ENCODE measurements at places on chromosomes 16 and 17.

GRCh38 chr17:32206861-32207260 lies 58.8 kb upstream of the RHBDL3 start:
- DNase-seq = no peak

DNA sequence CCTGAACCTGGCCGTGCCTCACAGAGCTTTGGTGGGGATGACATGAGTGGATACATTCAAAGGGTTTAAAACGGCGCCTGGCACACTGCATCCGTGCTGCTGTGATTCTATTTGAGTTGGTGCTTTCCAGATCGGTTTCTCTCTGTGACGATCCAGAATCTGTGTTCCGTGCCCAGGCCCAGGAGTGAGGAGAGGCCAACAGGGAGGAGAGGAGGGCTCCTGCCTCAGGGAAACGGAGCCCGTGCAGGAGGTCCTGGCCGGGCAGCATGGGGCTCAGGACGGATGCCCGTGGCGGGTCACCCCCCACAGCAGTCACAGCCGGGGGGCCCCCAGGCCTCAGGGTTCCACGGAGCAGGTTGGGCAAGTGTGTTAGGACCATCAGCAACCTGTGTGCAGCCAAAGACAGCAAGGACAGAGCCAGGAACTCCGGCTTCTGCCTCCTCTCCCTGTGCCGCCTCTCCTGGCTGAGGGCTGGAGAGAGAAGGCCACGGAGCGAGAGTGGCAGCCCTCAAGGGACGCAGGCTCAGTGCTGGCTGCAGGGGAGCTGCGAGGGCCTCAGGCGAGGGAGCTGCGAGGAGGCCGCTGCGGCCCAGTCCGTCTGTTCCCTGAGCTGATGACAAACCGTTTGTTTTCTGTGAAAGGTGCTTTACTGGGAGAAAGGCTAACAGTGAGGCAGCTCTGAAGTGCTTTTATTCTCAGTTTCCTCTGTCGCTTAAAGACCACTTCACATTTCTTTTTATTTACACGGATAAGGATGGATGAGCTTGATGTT lies 99.3 kb downstream of the METRNL start:
- DNase-seq = peak; percentile 93

- DNase-seq = no peak
Observed at GRCh38 chr16:20613481-20614185, 37.5 kb upstream of the ACSM2B start.

DNA sequence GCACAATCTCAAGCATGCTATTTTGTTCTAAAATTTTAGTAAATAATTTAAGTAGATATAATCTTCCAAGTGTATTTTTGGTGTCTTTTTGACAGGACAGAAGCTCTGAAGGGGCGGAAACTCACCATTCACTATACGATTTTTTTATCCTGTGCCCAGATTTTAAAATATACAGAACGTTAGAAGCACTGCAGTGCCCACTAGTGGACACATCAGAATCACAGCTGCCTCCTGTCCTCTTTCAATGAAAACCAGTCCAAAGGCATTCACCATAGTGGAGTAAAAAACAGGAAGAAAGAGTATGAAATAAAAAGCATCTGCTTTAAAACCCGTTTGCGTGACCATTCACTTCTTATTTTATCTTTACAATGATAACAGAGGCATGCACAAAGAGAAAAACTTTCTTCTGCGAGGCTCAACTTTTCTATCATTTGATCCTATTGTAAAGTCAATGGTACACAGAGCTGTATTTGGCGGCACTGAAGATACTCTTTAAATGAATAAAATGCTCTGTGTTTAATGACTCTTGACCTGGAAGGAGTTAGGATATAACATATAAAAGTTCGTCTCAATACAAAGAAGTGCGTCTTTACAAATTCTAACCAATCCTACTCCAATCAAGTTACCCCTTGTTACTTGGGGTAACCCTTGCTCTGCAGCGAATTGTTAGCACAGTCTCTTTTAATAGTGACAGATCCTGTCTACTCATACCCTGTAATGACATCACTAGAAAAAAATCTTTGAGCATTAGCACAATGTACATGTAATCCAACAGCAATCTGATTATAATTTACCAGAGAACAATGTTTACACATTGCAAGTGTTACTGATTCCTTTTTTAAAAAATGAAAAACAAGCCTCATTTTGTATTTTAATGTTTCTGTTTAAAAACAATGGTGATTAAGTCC lies 339.8 kb upstream of the PSMD7 start:
- peak; percentile 50 for DNase-seq

- DNase-seq = no peak
Observed at GRCh38 chr17:41413982-41414381, 10.4 kb downstream of the KRT37 start.

DNA sequence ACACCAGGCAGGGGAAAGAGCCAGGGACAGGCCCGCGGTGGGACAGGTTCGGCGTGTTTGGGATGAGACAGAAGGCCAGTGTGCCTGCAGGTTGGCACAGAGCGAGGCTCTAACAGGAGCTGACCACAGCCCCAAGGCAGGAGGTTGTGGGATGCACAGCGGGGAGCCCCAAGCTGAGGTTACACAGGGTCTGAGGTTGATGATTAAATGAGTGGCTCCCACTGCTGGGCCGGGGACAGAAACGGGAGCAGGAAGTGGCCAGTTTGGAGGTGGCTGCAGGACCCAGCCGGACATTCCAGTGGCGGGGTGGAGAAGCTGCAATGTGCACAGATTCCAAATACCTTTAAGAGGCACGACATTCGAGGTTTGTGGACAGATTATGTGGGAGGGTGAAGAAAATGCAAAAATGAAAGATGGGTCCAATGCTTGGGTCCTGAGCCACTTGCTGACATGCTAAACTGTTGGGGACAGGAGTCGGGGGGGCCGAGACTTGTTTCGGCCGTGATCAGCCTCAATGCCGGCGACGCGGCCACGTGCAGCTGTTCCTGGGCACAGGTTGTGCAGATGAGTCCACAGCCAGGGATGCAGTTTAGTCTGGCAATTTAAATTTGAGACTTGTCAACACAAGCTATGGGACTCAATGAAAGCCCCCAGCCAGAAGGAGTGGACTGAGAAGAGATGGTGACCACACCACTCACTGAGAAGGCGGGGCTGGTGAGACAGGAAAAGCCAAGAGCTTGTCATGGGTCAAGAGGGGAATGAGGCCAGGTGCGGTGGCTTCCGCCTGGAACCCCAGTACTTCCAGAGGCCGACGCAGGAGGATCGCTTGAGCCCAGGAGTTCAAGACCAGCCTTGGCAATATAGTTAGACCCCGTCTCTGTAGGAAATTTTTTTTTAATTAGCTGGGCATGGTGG lies 8.7 kb downstream of the ENPP7 start:
- no peak for DNase-seq

- peak; percentile 92 for DNase-seq
Observed at GRCh38 chr17:75645501-75645888, 12.3 kb downstream of the SMIM5 start.

- DNase-seq = no peak
Observed at GRCh38 chr17:83078378-83079351, 744 bp upstream of the METRNL start.

- no peak for DNase-seq
Observed at GRCh38 chr16:23105309-23105708, 43.9 kb downstream of the USP31 start.

DNA sequence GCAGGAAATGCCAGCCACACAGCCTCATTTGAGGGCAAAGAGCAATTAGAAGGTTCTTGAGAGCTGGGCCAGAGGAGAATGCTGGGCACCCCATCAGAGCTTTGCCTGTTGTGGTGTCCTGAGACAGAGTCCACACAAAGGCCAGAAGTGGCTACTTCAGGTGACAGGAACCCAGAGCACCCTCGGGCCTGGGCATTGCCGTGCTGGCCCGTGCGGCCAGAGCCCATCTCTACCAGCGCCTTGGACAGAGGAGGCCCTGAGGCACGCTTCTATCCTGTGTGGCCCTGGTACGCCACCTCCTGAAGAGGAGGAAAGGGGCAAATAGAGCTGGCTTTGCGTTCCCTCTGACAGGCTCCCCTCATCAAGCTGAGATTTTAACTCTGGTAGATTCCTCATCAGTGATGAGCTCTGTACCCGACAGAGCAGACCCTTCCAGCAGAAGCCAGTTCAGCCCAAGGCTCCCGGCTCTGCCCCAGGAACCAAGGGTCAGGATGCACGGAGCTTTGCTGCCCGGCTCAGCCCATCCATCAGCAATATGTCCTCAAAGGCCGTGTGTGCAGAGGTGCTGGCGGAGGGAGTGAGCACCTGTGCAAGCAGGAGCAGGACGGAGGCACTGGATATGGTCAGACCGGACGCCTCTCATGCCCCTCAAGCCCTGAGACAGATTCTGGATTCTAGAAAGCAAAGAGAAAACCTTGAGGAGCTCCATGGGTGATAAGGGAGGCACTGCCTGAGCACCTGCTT lies 3.4 kb upstream of the RASD1 start:
- DNase-seq = no peak

GRCh38 chr16:53084746-53085334 lies 30.0 kb downstream of the CHD9 start:
- DNase-seq = no peak

DNA sequence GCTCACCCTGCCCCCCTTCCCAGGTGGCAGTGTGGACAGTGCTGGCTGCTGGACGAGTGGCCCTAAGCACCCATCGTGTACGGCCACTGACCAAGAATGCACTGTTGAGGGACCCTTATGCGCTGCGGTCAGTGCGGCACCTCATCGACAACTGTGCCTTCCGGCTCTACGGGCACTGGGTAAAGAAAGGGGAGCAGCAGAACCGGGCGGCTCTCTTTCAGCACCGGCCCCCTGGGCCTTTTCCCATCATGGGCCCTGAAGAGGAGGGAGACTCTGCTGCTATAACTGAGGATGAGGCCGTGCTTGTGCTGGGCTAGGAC lies 5.1 kb downstream of the CFAP119 start:
- no peak for DNase-seq

DNA sequence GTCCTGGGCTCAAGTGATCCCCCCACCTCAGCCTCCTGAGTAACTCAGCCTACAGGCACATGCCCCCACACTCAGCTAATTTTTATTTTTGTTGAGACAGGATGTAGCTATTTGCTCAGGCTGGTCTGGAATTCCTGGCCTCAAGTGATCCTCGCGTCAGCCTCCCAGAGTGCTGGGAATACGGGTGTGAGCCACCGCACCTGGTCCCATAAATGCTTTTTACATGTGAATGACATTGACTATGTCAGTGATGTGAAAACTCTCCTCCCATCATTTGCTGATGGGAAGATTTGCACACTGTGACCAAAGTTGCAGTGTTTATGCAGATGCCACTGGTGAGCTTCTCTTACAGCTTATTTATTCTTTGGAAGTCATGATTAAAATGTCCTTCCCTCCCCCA lies 15.0 kb downstream of the PLCD3 start:
- DNase-seq = no peak

DNA sequence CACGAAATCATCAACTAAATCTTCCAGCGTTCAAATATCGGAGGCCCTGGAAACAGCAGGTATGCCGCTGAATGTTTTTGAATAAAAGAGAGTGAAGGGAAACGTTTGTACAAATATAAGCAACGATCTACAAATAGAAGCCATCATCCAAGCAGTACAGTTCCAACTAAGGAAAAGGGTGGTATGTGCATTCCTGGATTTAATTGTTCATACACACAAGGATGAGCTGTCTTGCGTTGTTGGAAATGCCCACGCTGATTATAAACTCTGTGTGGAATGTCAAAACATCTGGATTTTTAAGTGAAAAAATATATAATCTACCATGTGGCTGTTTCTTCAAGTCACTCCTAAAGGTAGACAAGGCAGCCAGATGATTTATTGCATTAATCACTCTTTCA lies 191.8 kb upstream of the HSBP1 start:
- DNase-seq = peak; percentile 42

- no peak for DNase-seq
Observed at GRCh38 chr17:49372425-49372824, 10.4 kb upstream of the ZNF652 start.

GRCh38 chr16:81650982-81651562 lies 128.0 kb upstream of the PLCG2 start:
- DNase-seq = peak; percentile 87

DNA sequence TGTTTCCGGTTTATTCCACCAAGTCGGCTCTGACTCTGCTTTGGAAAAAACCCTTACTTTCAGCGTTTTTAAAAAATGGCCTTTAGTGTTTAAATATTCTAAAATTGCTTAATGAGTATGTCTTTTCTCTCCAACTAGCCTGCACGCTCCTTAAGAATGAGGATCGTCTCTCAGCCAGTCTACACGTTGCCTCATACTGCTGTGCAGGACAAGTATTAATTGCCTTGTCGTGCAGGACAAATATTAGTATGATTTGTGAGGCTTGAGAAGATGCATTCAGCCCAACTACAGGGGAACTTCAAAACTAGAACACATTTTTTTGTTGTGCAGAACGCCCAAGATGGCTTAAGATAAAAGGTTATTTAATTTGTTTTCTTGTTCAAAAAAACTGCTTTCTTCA lies 61.2 kb downstream of the MARCHF10 start:
- no peak for DNase-seq

- DNase-seq = no peak
Observed at GRCh38 chr16:2910441-2910969, 1.2 kb upstream of the FLYWCH1 start.

DNA sequence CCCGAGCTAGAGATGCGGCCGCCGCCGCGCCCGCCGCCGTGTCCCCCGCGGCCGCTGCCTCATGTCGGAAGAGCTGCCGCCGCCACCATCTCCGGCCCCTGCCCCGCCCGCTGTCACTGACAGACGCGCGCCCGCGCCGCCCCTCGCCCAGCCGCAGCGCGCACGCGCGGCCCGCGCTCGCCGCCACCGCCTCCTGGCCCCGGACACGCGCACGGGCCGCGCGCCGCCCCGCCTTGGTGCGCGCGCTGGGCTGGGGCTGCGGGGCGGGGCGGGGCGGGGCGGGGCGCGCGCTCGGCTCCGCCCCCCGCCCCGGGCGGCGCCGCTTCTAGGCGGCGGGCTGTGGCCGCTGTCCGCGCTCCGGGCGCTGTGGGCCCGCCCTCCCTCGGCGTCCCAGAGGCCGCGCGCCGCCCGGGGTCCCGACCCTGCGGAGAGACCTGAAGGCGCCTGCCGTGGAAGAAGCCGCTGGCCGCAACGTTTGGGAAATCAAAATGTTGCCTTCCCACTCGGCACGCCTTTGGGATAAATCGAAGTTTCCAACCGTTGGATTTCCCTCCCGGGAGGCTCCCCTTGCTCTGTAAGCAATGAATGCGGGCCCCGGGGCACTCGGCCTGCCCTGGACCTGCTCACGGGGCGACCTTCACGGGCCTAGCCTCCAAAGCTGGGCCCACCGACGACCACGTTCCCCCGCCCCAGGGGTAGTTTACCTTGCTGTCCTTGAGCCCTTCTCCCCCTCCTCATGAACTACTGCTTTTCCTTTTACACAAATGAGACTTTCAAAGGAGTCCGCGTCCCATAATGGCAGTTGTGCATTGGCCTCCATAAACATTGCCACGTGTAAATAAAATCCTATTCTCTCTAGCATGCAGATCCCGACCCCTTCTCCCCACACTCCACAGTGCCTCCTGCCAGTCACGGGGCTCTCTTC lies at the start of gene ADCY9:
TSS of gene ADCY9 (minus strand) at position 118 of the 925 bp plus-strand sequence. CDS start 1,000 bp downstream, outside the sequence.
- peak; percentile 58 for DNase-seq

- DNase-seq = no peak
Observed at GRCh38 chr17:75338335-75338734, 49.1 kb upstream of the SLC25A19 start.

GRCh38 chr17:42493319-42493718 lies 34.6 kb downstream of the ATP6V0A1 start:
- no peak for DNase-seq

- DNase-seq = no peak
Observed at GRCh38 chr16:26709175-26709574, 357.6 kb upstream of the C16orf82 start.

GRCh38 chr16:76121636-76122035 lies 155.6 kb upstream of the CNTNAP4 start:
- DNase-seq = no peak

GRCh38 chr16:85484347-85485300 lies 128.5 kb upstream of the GSE1 start:
- peak; percentile 89 for DNase-seq

All from NCI-H510A treated with DMSO at 0.1 percent for 48 hours (cell line).